Stimulated activated CD8-positive, alpha-beta memory T cell treated with anti-CD3 and anti-CD28 coated beads, Interleukin-4, amount 100 ng/mL, for 1 hour (primary cell): ENCODE measurements at places on chromosomes 3 and 15.
A peak's percentile ranks its signal among the peaks of the same experiment; 100 is the strongest.

- no peak for DNase-seq
Observed at GRCh38 chr3:74067296-74067695, 442.6 kb upstream of the PDZRN3 start.

GRCh38 chr3:185210621-185211142 lies 43.2 kb downstream of the EHHADH start:
- no peak for DNase-seq

DNA sequence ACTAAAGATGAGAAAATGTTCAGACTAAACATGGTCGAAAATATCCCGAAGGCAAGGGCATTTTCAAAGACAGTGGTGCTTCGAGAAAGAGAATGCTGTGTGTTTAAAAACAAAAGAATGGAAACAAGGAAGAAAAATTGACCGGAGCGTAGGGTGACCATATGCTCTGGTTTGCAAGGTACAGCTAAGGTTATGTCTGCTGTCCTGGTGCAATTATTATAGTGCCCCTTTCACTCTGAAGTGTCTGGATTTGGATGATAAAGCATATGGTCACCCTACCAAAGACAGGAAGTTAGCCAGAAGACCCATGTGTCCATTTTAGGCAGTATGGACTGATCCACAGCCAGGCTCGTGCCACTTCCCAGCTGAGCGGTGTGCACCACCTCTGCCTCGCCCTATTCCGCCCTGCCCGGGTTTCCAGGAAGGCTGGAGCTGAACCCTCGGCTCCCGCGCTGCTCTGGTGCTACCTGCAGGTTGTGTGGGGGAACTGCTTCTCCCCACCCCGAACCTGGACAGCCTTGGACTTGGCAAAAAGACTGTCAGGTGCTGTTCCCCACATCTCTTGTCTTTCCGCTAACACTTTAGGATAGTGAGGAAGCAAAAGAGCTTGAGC lies 25.2 kb downstream of the GOLGA6D start:
- DNase-seq = no peak

DNA sequence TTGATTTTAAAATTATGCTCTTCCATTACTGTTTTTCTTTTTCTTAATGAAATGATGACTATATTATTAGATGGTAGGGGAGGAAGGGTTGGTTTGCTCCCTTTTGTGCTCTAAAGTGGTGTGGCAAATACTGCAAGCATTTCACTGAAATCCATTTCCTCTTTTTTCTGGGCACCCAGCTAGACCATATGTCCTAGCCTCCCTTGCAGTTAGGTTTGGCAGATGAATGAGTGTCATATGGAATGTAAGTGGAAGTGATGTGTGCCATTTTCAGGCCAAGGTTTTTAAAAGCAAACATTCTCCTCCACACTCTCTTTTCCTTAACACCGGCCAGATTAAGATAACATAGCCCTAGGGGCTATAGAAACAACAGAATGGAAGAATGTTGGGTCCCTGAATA lies 363.0 kb downstream of the FGF12 start:
- DNase-seq = no peak

DNA sequence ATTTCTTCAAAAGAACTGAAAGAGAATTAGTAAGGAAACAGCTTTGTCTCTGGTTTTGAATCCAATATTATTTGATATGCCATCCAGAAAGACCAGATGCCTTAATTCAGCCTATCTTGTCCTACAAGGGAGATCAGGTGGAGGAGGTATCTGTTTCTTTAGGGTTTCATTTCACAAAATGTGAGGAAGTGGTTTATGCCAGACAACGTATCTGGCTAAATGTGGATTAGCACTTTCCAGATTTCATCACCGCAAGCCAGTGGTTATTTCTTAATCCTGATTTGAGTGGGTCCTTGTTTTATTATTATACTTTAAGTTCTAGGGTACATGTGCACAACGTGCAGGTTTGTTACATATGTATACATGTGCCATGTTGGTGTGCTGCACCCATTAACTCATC lies 271.1 kb downstream of the EBLN2 start:
- DNase-seq = no peak

GRCh38 chr15:71545223-71545760 lies 265.1 kb upstream of the NR2E3 start:
- no peak for DNase-seq

DNA sequence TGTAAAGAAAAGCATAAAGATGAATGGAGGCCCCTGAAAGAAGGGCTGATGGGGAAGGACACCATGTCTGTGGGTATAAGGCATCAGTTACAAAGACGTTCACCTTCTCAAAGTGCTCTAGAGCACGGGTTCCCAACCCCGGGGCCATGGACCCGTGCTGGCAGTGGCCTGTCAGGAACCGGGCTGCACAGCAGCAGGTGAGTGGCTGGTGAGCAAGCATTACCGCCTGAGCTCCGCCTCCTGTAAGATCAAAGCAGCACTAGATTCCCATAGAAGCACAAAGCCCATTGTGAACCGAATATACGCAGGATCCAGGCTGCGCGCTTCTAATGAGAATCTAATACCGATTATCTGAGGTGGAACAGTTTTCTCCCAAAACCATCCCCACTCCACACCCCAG lies 25.7 kb downstream of the MYO1E start:
- DNase-seq = no peak

- no peak for DNase-seq
Observed at GRCh38 chr3:183854318-183855035, 29.1 kb upstream of the MAP6D1 start.

DNA sequence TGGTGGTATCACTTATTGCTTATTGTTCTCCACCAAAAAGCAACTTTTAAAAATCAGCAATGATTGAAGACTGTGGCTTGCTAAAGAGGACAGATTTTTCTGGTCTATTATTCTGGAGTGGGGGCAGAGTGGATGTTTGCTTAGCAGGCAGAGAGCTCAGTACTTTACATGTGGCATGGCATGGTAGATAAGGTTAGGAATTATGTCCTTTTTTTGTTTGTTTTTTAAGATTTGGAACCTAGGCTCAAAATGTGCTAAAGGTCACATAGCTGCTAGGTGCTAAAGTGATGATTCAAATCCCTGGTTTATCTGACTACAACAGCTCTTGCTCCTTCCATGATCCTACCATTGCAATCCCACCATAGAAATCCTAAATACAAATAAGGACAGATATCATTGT lies 331.0 kb upstream of the ADAMTS9 start:
- no peak for DNase-seq

GRCh38 chr3:69313251-69313650 lies 72.6 kb downstream of the FRMD4B start:
- no peak for DNase-seq

GRCh38 chr3:42689421-42690014 lies 4.2 kb downstream of the KLHL40 start:
- DNase-seq = no peak

DNA sequence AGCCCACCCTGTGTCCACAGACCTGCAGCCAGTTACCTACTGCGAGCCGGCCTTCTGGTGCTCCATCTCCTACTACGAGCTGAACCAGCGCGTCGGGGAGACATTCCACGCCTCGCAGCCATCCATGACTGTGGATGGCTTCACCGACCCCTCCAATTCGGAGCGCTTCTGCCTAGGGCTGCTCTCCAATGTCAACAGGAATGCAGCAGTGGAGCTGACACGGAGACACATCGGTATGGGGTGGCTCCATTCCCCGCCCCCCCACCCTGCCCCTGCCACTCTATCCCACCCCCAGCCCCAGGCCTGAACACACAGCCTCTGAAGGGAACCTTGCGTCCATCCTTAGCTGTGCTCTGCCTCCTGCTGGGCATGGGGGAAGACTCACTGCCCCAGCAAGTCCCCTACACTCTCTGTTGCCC lies 73.2 kb downstream of the AAGAB start:
- DNase-seq = no peak

- no peak for DNase-seq
Observed at GRCh38 chr3:32813180-32813579, 4.6 kb upstream of the TRIM71 start.

DNA sequence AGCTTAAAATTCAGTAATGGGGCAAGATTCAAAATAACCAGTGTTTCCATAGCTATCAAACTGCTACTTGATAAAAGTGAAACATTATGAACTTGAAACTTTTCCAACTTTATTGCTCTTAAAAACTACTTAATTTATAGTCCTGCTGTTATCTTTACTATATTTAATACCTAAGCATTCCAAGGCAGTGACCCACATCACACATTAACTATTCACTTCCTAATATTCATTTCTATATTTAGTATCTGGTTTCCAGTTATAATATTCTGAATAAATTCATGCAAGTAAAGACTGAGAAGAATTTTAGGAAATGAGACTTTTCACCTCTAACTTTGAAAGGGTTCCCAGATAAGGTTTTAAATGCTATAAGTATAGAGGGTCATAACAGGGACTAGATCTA lies 64.9 kb downstream of the UACA start:
- no peak for DNase-seq

GRCh38 chr3:27147215-27147614 lies 222.0 kb downstream of the NEK10 start:
- DNase-seq = no peak

DNA sequence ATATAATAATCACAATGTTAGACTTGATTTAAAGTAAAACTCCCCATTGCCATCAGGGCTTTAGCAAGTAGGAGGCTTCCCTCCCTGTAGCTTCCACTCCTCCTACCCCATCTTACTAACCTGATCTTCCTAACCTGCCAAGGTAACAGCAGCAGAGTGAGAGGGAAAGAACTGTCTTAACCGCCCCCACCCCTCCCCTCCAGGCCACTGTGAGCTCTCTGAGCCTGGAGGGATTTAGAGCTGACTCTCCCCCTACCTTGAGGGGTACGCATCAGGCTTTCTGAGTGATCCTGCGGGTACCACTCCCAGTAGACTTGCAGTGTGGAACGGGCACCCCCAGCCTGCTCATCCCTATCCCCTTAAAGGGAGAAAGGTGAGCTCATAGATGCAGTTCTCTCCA lies 11.4 kb upstream of the PRSS50 start:
- no peak for DNase-seq

- DNase-seq = no peak
Observed at GRCh38 chr3:38579141-38579540, 70.3 kb downstream of the SCN5A start.

GRCh38 chr3:128006061-128007032 lies 45.9 kb upstream of the SEC61A1 start:
- no peak for DNase-seq

GRCh38 chr3:58236527-58237237 lies 910 bp upstream of the ABHD6 start:
- no peak for DNase-seq

DNA sequence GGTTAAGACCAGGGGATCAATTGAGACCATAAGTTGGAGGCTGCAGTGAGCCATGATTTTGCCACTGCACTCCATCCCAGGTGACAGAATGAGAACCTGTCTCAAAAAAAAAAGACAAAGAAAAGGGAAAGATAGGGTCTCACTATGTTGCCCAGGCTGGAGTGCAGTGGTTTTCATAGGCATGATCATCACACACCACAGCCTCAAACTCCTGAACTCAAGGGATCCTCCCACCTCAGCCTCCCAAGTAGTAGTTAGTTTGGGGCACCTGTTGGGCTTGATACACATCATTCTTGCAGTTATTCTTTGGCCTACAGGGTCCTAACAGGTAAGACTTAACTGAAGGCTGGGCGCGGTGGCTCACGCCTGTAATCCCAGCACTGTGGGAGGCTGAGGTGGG lies 42.1 kb downstream of the UBXN7 start:
- no peak for DNase-seq

GRCh38 chr3:145518639-145519038 lies 642.3 kb downstream of the PLOD2 start:
- no peak for DNase-seq

DNA sequence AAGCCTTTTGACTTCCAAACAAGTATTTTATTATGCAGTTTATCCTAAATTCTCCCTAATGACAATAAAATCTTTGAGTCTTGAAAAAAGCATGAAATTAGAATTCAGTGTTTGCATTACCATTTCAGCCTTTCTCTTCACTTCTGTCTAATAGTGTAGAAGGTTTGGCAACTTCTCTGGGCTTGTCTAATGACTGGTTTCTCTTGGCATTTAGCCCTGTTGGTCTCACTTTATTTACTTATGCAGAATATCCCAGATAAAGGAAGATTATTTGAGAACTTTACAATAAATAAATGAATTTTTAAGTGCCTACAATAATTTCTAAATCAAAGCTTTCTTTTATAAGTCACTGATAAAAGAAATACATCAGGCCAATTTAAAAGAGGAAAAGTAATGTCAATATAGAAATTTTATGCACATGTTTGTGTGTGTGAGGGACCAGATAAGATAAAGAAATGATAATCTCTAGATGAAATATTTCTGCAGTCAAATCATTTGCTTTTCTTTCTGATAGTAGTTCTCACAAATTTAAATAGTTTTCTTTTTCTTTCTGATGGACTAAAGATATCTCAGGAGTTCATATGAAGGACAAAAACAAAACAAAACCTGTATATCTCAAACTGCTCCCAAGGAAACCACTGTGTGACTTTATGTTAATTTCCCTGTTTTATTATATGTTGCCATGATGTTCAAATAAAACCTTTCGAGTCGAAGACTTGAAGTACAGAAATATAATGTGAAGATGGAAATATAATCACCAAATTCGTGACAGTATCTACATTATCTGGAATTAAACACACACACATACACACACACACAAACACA lies 533.1 kb upstream of the CBLB start:
- DNase-seq = no peak

GRCh38 chr3:160804762-160805161 lies 48.7 kb downstream of the PPM1L start:
- no peak for DNase-seq

- no peak for DNase-seq
Observed at GRCh38 chr3:140724856-140725812, 47.3 kb downstream of the TRIM42 start.

GRCh38 chr3:86303935-86304334 lies 687.0 kb downstream of the VGLL3 start:
- no peak for DNase-seq

DNA sequence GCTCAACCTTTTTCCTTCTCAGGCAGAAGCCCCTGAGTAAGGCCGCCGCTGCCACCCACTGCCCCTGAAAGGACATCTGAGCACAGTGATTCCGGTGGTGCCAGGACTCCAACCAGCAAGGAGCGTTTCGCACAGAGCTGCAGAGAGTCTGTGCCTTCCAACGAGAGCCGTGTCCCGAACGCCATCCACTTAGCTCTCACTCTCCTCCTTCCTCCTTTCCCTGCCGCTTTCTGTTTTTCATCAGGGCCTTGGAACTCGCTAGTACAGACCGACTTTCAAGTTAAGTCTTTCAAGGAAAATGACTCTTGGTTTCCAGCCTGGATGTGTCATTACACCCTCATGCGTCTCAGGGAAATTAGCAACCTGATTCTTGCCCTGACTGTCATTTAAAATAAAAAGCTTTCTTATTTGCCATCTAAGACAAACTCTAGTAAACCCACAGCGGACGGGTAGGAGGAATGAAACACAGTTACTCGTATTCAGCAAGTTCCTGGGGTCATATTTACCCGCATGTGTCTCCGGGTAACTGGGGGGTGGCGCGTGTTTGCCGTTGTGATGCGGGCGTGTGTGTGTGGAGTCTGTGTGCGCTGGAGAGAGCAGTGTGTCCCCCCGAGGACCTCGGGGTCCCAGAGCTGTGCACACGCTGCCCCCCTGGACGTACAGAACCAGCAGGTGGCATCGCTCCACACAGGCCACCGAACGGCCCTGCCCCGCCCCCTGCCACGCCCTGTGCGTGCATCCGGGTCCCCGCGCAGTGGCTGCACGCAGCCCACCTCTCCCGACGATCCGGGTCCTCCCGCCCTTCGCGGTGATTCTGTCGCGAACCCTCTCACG lies 30.4 kb upstream of the ALDH1A3 start:
- peak; percentile 27 for DNase-seq

GRCh38 chr3:40620151-40620550 lies 95.4 kb downstream of the ZNF621 start:
- no peak for DNase-seq
